ENCODE measurements at places on chromosomes 2 and 18. TPM values are rescaled to one million over a fixed set of nuclear protein-coding genes. Genes with fewer than 3 reads are reported as not detected.

Gene GPR55
- total RNA-seq, result not detected

- H3K4me3 ChIP-seq, result no peak overlapping the region
- H3K4me1 ChIP-seq, result no peaks in the 10 kb centered on the region
- no peak for DNase-seq
- no peaks in the 10 kb centered on the region for H3K36me3 ChIP-seq
- H3K27ac ChIP-seq, result no peak overlapping the region
- H3K27me3 ChIP-seq, result no peaks in the 10 kb centered on the region
These were observed 129.6 kb upstream of the KCTD1 start for GRCh38 chr18:26677957-26678356.

Gene UGT1A3
- total RNA-seq, result not detected

DNA sequence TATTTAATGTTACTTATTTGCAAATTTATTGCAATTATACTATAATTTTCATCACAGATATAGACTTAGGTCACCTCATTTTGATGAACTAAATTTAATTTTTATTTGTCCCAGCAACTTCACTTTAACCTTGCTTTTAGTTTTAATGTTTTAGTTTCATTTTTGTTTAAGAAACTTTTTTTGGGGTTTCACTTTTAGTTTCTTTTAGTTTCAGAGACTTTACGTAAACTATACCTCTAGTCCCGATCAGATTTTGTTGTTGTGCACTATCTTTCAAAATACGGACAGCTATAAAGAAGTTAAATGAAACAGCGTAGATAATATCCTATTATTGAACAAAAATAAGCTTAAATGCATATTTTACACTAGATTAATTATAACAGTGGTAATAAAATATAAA is 460.5 kb downstream of the ERBB4 start:
- H3K36me3 ChIP-seq, result no peaks in the 10 kb centered on the region
- no peak for DNase-seq
- no peaks in the 10 kb centered on the region for H3K27me3 ChIP-seq
- H3K4me1 ChIP-seq, result no peaks in the 10 kb centered on the region
